ENCODE measurements at places on chromosomes 12 and 14. TPM values are rescaled to one million over a fixed set of nuclear protein-coding genes. Genes with fewer than 3 reads are reported as not detected.
A peak's percentile ranks its signal among the peaks of the same experiment; 100 is the strongest.

DNA sequence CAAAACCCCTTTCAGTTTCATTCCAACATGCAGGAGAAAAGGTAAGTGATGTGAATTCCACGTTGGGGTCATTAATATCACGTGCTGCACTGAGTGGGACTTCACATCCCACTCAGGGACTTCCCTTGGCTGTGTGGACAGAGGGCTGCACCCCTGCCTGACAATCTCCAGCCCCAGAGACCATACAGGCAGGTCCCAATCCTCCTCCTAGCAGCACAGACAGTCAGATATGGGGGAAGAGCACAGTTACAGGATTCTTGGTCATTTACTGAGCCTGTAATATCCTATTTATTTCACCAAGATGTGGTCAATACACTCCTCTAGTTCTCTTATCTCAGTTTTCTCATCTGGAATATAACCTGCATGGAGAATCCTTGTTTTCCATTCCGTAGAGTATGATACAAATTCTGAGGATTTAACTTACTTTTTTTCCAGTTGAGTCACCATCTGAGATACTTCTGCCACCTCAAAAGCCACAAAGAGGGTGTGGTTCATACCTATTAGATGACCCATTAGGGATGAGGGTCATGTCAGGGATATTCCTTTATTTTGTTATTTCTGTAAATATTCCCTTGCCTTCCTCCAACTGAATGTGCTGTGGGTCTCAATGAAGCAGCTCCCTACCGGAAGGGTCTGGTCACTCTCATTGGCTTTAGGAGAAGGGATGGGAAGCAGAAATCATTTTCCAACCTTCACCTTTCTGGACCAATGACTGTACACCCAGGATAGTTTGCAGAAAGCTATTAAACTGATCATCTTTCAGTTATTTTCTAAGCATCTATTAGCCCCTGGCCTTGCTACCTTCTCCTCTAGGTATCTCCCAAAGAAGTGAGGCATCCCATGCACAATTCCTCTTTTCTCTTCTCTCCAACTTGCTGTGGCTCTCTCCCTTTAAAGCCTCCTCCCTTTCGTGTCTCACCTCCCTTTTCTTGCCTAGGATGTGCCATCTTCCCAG, 43.0 kb upstream of the NTF3 start:
- H3K27me3 ChIP-seq, result no peaks in the 10 kb centered on the region
- no peaks in the 10 kb centered on the region for H3K4me1 ChIP-seq
- H3K36me3 ChIP-seq, result no peaks in the 10 kb centered on the region
- no peak overlapping the region for H3K27ac ChIP-seq
- H3K4me3 ChIP-seq, result no peak overlapping the region

DNA sequence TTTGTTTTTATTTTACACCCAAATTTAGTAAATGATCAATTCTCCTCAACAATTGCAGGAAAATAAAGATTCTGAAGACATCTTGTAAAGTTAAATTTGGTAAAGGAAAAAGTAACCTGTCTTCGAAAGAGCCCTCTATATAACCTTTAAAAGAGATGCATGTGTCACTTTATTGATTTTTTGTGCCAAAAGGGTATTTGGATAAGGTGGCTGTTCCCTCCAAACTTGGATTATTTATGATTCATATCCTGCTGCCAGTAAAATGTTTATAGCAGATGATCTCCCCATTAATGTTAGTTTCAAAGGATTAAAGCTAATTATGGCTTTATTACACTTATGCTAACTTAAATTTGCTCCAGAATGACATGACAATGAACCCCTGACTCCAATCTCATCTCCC, 98.8 kb downstream of the DUSP6 start:
- H3K27me3 ChIP-seq, result no peaks in the 10 kb centered on the region
- no peaks in the 10 kb centered on the region for H3K4me1 ChIP-seq
- H3K27ac ChIP-seq, result no peak overlapping the region
- H3K4me3 ChIP-seq, result no peak overlapping the region
- DNase-seq, result no peak
- no peaks in the 10 kb centered on the region for H3K36me3 ChIP-seq

The LRP10 gene
- total RNA-seq, result 107 TPM

The DTX1 gene
- 0.86 TPM for total RNA-seq

- peaks cover 35% of the 10 kb centered on the region for H3K4me1 ChIP-seq
- H3K27me3 ChIP-seq, result no peaks in the 10 kb centered on the region
- H3K4me3 ChIP-seq, result no peak overlapping the region
- DNase-seq, result peak; percentile 26
Measured at GRCh38 chr14:74573421-74574089, 38.5 kb downstream of the LTBP2 start.

GRCh38 chr12:3091038-3091319, 13.8 kb downstream of the TSPAN9 start:
- H3K27ac ChIP-seq, result peak overlapping the region; percentile 46
- no peak for DNase-seq
- H3K36me3 ChIP-seq, result no peaks in the 10 kb centered on the region
- no peak overlapping the region for H3K4me3 ChIP-seq
- peaks cover 10% of the 10 kb centered on the region for H3K4me1 ChIP-seq

GRCh38 chr14:52012635-52013034, 23.3 kb downstream of the RTRAF start:
- H3K4me1 ChIP-seq, result peaks cover 12% of the 10 kb centered on the region
- no peak overlapping the region for H3K4me3 ChIP-seq
- H3K27me3 ChIP-seq, result no peaks in the 10 kb centered on the region
- DNase-seq, result peak; percentile 68

GRCh38 chr12:4107436-4107878, 166.1 kb upstream of the CCND2 start:
- no peaks in the 10 kb centered on the region for H3K27me3 ChIP-seq
- no peaks in the 10 kb centered on the region for H3K36me3 ChIP-seq

- no peaks in the 10 kb centered on the region for H3K36me3 ChIP-seq
- H3K4me3 ChIP-seq, result no peak overlapping the region
- no peak overlapping the region for H3K27ac ChIP-seq
- no peak for DNase-seq
- H3K4me1 ChIP-seq, result peaks cover 4% of the 10 kb centered on the region
- H3K27me3 ChIP-seq, result no peaks in the 10 kb centered on the region
Measured at GRCh38 chr12:121398355-121398754, 1.6 kb upstream of the RNF34 start.

DNA sequence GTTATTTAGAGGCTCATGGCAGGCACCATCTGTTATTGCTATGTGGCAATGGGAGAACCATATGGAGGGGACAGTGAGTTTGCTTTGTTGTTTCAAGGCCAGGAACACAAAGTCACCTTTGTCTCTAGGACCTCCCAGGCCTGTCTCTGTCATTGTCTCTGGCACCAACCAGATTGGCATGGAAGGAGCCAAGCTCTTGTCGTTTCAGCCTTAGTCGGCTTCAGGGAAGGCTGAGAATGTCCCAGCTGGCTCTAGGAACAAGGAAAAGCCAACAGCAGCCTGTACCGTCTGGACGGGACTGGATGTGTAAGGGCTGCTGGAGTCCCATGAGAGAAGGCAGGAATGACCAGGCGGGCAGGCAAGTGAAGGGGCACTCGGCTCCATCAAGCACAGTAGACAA, 29.2 kb downstream of the RPH3A start:
- H3K4me1 ChIP-seq, result no peaks in the 10 kb centered on the region
- H3K27me3 ChIP-seq, result no peaks in the 10 kb centered on the region
- H3K4me3 ChIP-seq, result no peak overlapping the region
- no peak for DNase-seq

DNA sequence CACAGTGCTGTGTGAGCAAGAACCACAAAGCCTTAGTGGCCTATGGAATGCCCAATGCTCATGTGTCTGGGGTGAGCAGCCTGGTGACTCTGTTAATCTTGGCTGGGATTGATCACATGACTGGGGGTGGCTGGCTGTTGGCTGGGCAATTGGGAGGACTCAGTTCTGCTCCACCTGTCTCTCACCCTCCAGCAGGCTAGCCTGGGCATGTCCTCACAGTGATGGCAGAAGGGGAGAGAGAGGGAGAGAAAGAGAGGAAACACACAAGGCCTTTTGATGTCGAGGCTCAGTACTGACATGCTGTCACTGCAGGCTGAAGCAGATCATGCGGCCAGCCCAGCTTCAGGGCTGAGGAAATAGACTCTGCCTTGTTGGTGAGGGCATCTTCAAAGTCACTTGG, 136.8 kb downstream of the TBX5 start:
- no peaks in the 10 kb centered on the region for H3K4me1 ChIP-seq
- DNase-seq, result no peak
- H3K27me3 ChIP-seq, result no peaks in the 10 kb centered on the region

GRCh38 chr12:108772891-108773797, 41.8 kb upstream of the CORO1C start:
- no peaks in the 10 kb centered on the region for H3K27me3 ChIP-seq
- H3K36me3 ChIP-seq, result no peaks in the 10 kb centered on the region
- DNase-seq, result no peak
- H3K4me1 ChIP-seq, result peaks cover 14% of the 10 kb centered on the region
- no peak overlapping the region for H3K4me3 ChIP-seq

DNA sequence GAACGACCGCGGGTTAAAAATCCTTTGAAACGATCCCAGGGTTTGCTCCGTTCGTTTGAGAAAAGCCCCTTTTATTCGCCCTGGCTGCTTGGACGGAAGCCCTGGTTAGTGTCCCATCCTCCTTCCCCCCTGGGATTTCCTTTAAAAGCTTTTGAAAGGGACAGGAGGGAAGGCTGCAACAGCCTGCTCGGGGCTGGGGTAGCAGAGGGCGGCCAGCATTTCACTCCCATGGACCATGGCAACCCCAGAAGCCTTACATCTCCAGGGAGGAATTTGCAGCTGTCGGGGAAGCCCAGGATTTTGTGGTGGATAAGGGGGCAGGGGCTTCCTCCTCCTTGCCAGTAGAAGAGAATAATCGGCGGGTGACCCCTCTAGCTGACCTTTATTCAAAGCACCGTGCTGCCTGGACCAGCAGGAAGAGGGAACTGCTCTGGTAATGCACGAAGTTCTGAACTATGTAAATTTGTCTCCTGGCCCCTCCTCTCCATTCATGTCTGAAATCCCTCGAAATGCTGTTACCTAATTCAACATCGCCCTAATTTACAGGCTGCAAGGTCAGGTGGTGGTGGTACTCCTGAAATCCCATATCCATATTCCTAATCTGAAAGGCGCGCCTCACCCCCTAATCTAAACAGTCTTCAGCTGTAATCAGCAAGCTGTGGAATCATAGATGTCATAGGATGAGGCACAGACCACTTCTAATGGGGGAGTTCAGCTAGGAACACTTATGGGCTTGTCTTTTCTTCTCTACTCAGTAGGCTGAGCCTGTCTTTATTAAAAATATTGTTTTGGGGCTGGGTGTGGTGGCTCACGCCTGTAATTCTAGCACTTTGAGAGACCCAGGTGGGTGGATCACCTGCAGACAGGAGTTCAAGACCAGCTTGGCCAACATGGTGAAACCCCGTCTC, 1.0 kb upstream of the CLIP1 start:
- DNase-seq, result peak; percentile 40
- no peaks in the 10 kb centered on the region for H3K27me3 ChIP-seq
- H3K4me1 ChIP-seq, result peaks cover 3% of the 10 kb centered on the region

- H3K27me3 ChIP-seq, result no peaks in the 10 kb centered on the region
- no peak for DNase-seq
- H3K4me1 ChIP-seq, result peaks cover 14% of the 10 kb centered on the region
- H3K27ac ChIP-seq, result no peak overlapping the region
- no peaks in the 10 kb centered on the region for H3K36me3 ChIP-seq
Measured at GRCh38 chr14:105312973-105313372, 1.6 kb upstream of the PACS2 start.

The APOLD1 gene
- total RNA-seq, result 12.6 TPM

The PPHLN1 gene
- 60.1 TPM for total RNA-seq

The RNASE7 gene
- total RNA-seq, result not detected

DNA sequence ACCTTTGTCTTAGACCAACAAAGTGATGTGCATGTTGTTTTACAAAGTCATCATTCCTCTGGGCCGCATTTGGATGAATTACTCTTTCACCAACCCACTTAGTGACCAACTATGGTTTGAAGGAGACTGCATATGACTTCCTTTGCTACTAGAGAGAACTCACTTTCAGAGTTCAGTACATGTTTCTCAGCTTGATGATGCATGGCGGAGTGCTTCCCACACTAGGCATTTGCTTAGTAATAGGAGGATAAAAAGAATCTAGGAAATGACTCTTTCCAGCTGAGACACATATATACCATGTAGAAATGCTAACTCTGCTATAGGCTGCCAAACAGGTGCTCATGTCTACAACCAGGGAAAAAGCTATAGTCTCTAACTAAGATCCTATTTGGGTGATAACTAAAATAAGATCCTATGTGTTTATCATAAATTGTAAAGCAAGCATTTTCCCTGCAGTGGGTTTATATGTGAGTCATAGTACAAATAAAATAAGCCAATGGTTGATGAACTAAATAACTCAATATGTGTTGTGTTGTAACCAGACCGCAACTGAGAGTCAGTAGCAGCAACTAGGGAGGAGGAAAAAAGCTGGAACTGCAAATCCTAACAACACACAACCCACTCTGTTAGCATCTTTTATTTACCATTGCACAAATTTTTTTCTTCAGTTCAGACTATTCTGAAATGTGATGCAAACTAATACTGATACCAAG, 87.2 kb downstream of the TSPAN8 start:
- no peaks in the 10 kb centered on the region for H3K36me3 ChIP-seq
- no peak overlapping the region for H3K4me3 ChIP-seq
- DNase-seq, result no peak
- no peaks in the 10 kb centered on the region for H3K27me3 ChIP-seq

DNA sequence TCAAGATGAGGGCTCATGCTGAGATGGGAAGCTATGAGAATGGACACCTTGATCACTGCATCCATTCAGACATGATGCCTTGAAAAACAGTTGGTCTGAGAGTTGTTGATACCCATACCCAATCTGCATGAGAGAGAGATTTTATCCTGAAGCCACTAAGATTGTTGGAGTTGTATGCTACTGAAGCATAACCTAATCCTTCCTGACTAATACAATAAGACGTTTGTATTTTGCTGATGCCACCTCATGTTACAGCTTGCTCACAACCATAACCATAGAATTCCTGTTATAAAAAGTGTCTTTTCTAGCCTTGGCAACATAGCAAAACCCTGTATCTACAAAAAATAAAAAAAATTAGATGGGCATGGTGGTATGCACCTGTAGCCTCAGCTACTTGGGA, 12.7 kb upstream of the SERPINA1 start:
- no peak overlapping the region for H3K4me3 ChIP-seq
- H3K4me1 ChIP-seq, result no peaks in the 10 kb centered on the region
- DNase-seq, result no peak
- no peaks in the 10 kb centered on the region for H3K36me3 ChIP-seq
- no peak overlapping the region for H3K27ac ChIP-seq

GRCh38 chr14:22772725-22773124, 6.2 kb downstream of the OXA1L start:
- no peaks in the 10 kb centered on the region for H3K27me3 ChIP-seq
- no peaks in the 10 kb centered on the region for H3K36me3 ChIP-seq
- no peak overlapping the region for H3K27ac ChIP-seq
- no peak for DNase-seq
- no peaks in the 10 kb centered on the region for H3K4me1 ChIP-seq
- H3K4me3 ChIP-seq, result no peak overlapping the region
